ENCODE measurements at places on chromosomes 1 and 21. TPM values are rescaled to one million over a fixed set of nuclear protein-coding genes. Genes with fewer than 3 reads are reported as not detected.

Gene SDHC
- 133 TPM for total RNA-seq

Gene SRRM1
- 29.6 TPM for total RNA-seq

Gene SGIP1
- 0.05 TPM for total RNA-seq

Gene NOS1AP
- 0.59 TPM for total RNA-seq

Gene ERICH3
- total RNA-seq, result not detected

Gene CASQ2
- not detected for total RNA-seq

Gene KCNE2
- not detected for total RNA-seq

Gene ADAMTS5
- 8.4 TPM for total RNA-seq

Gene TMEM240
- 1.2 TPM for total RNA-seq

Gene TRPM2
- total RNA-seq, result not detected

Gene CFAP141
- not detected for total RNA-seq

Gene CYP4A11
- total RNA-seq, result not detected

Gene METTL25B
- total RNA-seq, result 13.1 TPM

Gene KIF21B
- total RNA-seq, result 0.31 TPM

Gene HSD3B2
- not detected for total RNA-seq

Gene FAM78B
- 0.81 TPM for total RNA-seq

Gene FCRLB
- total RNA-seq, result 1.4 TPM
